ENCODE measurements at places on chromosomes 7 and 10.

DNA sequence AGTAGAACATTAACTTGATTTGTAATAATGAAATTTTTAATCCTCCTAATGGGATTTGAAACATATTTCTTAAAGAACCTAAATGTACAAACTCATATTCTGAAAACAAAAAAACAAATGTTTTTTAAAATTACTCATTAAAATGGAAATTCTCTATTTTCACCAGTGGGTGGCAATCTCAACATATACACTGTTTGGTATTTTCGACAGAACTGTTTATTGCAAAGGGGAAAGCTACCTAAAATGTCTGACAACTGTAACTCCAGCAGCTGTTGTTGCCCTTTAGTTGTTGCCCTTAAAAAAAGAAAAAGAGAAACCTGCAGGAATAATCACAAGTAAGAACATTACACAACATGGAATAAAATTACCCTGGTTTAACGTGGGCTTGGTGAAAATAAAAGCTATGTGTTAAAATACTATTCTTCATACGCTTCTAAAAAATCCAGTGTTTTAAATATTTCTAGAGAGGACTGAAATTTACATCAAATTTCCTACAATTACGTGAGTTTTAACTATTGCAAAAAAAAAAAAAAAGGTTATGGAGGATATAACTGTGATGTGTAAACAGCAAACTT is 54.5 kb downstream of the COL1A2 start:
- DNase-seq, result no peak

DNA sequence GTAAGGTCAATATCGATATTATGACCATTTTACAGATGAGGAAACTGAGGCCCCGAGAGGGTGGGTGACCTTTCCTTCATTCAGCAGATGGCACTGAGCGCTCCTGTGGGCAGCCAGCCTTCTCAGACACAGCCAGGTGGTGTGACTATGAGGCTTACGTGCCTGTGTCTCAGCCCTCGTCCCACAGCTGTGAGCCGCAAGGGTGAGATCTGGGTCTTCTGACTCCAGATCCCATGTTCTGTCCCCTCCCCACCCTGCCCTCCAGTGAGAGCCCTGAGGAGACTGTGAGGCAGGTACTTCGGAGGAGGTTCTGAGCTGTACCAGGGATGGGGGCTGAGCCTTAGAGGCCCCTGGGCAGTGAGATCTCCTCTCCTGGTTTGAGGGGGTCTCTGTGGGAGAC is 613.8 kb upstream of the FOXK1 start:
- DNase-seq, result no peak

GRCh38 chr7:112537822-112538387 is 57.1 kb downstream of the LSMEM1 start:
- DNase-seq, result no peak

DNA sequence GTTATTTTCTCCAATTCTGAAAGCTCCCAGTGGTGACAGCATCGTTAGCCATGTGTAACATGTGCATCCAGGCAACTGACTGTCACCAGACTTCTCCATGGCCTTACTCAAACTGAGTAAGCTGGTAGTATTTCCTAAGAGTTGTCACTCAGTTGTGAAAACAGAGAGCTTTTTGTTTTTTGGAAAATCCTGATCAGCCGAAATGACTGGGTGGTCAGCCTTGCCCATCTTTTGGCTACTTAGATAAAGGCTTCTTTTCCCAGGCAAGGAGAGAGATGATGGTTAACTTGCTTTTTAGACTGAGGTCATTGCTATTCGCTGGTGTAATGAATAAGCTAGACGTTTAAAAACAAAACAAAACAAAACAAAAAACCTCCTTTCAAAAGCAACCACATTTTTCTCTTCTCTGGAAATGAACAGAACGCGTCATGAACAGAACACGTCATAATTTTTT is 159.5 kb upstream of the KLF14 start:
- DNase-seq, result no peak

GRCh38 chr7:13920053-13920697 is 69.3 kb downstream of the ETV1 start:
- peak; percentile 38 for DNase-seq

DNA sequence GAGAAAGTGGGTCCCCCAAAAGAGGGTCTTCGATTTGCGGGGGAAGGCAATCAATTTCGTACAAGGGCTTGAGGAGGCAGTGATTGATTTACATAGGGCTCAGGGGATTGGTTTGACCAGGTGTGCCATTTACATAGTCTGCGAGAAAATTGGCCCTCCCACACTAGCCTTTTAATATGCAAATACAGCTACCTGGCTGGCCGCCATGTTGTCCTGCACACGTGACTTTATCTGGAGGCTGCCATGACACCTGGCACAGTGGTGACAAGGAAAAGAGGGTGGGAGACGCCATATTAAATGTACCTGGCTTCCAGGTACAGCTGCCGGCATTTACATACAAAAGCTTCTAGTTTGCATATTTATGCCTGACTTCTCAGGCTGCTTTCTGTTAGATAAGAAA is 1577.2 kb upstream of the LRRTM3 start:
- DNase-seq, result no peak

- DNase-seq, result no peak
These were observed 138.4 kb downstream of the PAXIP1 start for GRCh38 chr7:154864523-154864891.

GRCh38 chr10:62727934-62728333 is 76.6 kb upstream of the ADO start:
- no peak for DNase-seq

- DNase-seq, result no peak
These were observed 636.6 kb downstream of the TNS3 start for GRCh38 chr7:46945328-46945727.

DNA sequence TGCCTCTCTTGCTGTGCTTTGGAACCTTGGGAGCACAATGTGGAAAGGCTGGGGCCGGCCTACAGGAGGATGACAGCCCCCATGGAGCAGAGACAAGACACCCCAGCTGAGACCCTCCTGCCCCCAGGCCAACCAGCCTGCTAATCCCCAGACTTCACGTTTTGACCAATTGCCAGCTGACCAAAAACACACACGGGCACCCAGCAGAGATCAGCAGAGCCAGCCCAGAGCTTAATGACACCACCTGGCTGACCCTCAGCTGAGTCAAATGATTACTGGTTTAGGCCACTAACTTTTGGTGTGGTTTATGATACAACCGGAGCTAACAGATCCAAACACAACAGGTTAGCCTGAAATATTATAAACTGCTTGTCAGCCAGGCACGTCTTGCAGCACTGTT is 111.2 kb upstream of the KIF5B start:
- DNase-seq, result no peak

- no peak for DNase-seq
These were observed 820 bp downstream of the WAC start for GRCh38 chr10:28533571-28534304.

- DNase-seq, result no peak
These were observed 71.6 kb downstream of the PTPRE start for GRCh38 chr10:127978481-127978880.

GRCh38 chr7:125061776-125062397 is 132.3 kb upstream of the POT1 start:
- no peak for DNase-seq

- DNase-seq, result no peak
These were observed 54.2 kb upstream of the CDCA7L start for GRCh38 chr7:21999896-22000295.

GRCh38 chr7:40874756-40875155 is 740.0 kb downstream of the SUGCT start:
- DNase-seq, result no peak

Data from GOT3 (cell line).